ENCODE measurements at places on chromosomes 4 and X.

DNA sequence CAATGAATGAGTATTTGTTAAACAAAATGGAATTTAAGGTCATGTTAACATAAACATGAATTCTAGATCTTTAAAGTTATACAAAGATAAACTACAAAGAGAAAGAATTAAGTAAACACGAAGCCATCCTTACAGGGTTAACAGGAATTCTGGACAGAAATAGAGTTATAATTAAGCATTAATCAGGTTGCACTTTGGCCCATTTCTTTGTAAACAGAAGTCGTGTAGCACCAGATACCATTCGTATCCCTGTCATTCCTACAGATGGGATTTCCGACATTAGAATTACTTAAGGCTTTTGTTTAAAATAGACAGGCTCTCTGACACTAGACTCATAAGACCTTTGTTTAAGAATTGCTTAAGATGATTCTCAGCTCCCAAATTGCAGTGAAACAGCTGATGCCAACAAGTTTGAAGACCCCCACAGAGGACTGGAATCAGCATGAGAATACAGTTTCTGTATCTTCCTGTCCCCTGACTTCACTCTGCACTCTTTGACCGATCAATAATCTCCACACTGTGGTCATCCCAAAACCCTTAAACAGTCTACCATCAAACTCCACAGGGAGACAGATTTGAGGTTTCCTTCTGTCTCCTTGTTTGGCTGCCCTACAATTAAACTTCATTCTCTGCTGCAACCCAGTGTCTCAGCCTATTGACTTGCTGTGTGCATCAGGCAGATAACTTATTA lies 22.3 kb upstream of the TMEM150C start:
- DNase-seq, result no peak

- DNase-seq, result no peak
These were observed 68.8 kb downstream of the SPANXN4 start for GRCh38 chrX:143094417-143095023.

- DNase-seq, result no peak
These were observed 79.8 kb downstream of the IQCM start for GRCh38 chr4:149735796-149736195.

DNA sequence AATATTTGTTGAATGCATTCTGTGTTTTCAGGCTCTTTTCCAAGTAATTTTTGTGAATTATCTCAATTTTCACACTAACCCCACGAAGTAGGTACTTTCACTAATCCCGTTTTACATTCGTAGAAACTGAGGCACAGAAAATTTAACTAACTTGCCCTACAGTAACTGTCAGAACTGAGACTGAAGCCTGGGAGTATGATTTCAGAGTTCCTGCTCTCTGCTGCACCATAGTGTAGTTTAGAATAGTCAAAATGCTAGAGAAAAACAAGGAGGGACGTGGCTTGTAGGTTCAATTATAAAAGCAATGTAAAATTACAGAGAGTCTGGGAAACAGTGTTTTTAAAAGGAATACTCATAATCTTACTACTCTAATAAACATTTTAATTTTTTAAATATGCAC lies 2.2 kb downstream of the CLCN3 start:
- no peak for DNase-seq

DNA sequence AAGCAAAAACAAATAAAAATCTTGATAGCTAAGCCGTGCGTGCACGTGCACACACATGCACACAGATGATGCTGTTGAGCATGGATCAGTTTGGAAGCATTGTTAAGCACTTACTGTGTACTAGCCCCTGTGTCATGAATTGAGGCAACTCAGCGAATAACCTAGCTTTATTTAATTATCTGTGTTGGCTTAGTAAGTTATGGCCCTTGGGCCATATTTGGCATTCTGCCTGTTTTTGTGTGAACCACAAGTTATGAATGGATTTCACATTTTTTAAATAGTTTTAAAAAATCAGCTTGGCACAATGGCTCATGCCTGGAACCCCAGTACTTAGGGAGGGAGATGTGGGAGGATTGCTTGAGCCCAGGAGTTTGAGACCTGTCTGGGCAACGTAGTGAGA lies 113.6 kb upstream of the CBLL2 start:
- no peak for DNase-seq

DNA sequence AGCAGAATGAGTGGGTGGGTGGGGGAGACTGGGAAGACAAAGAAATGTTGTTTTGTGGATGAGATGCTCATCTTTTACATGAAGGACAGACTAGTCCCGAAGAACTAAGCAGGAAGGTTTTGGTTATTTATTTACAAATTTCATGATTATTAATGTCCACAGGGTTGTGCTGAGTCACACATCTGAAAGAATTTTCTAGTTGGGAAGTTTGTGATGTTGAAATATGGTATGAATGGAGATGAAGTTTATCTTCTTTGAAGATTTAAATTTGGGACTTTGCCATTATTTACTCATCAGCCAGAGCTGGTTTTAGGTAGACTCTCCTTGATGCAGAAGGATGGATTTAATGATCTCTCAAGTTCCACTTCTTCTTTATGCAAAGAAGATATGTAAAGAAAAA lies 75.5 kb downstream of the MOSPD2 start:
- DNase-seq, result no peak

DNA sequence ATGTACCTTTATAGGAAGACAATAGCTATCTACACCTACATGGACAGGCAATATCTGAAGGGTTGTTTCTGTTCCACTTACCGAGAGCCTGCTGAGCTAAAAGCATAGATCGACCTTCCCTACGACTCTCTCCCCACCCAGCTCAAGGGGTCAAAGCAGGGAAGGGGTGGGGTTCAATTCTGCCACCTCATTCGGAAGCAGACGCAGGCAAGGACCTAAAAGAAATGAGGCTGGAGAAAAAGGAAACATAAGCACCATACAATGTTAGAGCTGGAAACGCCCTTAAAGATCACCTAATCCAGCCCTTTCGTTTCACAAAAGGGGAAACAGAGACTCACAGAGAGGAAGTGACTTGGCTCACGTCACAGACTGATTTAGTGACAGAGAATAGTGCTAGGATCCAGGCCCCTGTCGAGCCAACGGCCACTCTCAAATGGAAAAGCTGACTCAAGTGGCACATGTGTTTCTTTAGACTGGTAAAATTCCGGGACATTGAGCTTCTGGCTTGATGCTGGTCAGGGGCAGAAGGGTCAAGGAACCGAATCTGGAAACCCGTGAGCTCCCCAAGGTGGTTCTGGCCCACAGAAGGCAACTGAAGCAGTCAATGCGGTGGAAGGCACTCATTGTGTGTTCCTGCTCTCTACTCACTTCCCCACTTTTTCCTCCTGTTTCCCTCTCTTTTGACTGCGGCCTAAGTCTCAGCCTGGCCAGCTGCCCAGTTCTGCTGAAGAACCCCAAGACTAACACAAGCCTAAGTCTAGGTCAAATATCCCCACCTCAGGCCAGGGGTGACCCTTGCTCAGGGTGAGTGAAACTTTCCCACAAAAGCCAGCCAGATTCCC lies 7.5 kb downstream of the SEPTIN6 start:
- peak; percentile 92 for DNase-seq

DNA sequence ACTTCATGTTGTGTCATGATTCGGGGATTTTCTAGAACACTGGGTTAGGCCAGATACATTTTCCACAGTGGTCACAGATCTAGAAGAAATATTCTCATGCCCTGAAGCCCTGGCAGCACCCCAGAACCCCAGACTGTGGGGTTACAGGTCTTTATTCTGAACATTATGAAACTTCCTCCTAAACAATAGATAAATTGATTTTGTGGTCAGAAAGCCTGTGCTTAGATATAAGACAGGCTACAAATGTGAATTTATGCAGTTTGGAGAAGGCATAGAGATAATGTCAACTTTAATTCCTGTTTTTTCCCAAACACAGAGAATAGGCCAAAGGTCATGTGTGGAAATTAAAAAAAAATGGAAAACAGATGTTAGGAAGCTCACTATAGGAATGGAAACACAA lies 492.9 kb downstream of the SPRY1 start:
- no peak for DNase-seq

DNA sequence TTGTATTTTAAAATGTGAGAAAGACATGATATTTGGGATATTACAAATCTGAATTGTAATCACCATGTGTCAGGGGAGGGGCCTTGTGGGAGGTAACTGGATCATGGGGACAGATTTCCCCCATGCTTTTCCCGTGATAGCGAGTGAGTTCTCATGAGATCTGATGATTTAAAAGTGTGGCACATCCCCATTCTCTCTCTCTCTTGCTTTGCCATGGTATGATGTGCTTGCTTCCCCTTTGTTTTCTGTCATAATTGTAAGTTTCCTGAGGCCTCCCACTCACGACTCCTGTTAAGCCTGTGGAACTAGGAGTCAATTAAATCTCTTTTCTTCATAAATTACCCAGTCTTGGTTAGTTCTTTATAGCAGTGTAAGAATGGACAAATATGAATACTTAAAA lies 39.0 kb downstream of the CCDC158 start:
- DNase-seq, result peak; percentile 74

DNA sequence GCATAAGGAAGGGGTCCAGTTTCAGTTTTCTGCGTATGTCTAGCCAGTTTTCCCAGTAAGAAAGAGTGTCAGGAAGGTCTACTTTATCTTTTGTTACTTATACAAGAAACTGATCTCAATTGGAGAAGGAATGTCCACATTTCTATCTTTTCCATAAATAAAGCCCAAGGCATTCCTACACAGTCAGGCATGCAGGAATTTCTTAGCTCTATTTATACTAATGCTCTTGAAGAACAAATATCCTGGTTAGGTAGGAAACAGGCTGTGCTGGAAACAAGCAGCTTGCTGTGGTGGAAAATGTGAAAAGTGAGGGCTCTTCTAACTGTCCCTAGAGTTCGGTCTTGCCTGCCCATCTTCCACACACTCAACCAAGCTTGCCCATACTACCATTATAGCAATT lies 37.9 kb upstream of the PITX2 start:
- DNase-seq, result no peak

- DNase-seq, result no peak
These were observed 185.9 kb downstream of the DHRSX start for GRCh38 chrX:2314831-2315365.

DNA sequence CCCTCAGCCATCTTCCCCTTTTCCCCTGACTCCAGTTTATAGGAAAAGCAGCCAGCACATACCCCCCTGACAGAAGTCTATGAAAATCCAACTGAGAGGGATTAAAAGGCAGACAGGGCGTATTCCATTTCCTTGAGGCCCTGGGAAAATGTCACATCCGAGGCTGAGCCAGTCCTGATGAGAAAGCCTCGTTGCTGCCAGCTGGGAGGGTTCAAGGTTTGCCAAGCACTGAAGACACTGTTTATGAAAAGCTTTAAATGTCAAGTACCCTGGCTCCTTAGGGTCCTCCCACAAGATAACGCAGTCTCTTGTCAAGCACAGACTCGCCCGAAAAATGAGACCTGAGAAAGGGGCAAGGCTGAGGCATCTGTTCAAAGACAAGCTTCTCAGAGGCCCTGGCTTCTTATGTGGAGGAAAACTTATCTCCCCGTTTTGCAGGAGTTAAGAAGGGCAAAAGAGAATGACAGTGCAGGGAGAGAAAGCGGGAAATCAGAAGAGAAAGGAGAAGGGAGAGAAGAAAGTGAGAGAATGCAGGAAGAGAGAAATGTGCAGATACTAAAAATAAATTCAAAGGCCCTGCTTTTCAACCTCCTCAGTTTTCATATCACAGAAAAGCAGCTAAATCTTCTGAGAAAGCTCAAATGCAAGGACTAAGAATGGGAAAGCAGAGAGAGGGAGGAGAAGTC lies 44.7 kb downstream of the SCD5 start:
- no peak for DNase-seq
